ENCODE measurements at places on chromosomes 11 and 22.

GRCh38 chr11:116234989-116235568 lies 537.7 kb downstream of the BUD13 start:
- DNase-seq = no peak

- DNase-seq = no peak
Observed at GRCh38 chr11:21501245-21501644, 691.6 kb upstream of the ANO5 start.

DNA sequence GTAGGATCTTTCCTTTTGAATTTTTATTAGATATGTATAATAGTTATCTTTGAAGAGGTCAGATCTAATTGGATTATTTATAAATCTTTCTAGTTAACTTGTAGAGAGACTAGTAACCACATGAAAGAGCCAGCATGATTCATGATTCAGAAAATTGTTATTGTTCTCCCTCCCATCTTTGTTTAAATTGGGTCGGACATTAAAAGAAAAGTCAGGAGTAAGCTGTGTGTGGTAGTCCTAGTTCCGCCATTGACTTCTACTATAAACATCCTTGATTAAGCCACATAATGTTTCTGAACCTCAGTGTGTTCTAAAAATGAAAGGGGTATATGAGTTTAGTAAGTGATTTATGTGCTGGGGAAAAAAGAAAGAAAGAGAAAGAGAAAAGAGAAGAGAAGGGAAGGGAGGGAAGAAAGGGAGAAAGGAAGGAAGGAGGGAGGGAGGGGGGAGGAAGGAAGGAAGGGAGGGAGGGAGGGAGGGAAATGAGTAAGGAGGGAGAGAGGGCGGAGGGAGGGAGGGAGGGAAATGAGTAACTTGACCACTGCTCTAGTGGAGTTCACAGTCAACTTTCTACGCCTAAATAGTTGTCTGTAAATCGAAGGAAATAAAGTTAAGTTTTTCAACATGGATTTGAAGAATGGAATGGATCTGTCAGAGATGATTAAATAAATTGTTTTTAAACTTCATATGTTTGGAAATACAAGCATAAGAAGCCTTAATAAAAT lies 32.9 kb downstream of the SIK2 start:
- peak; percentile 26 for DNase-seq

- peak; percentile 15 for DNase-seq
Observed at GRCh38 chr11:10716543-10717259, 23.1 kb upstream of the IRAG1 start.

GRCh38 chr11:121801781-121802180 lies 314.2 kb downstream of the BLID start:
- DNase-seq = no peak

DNA sequence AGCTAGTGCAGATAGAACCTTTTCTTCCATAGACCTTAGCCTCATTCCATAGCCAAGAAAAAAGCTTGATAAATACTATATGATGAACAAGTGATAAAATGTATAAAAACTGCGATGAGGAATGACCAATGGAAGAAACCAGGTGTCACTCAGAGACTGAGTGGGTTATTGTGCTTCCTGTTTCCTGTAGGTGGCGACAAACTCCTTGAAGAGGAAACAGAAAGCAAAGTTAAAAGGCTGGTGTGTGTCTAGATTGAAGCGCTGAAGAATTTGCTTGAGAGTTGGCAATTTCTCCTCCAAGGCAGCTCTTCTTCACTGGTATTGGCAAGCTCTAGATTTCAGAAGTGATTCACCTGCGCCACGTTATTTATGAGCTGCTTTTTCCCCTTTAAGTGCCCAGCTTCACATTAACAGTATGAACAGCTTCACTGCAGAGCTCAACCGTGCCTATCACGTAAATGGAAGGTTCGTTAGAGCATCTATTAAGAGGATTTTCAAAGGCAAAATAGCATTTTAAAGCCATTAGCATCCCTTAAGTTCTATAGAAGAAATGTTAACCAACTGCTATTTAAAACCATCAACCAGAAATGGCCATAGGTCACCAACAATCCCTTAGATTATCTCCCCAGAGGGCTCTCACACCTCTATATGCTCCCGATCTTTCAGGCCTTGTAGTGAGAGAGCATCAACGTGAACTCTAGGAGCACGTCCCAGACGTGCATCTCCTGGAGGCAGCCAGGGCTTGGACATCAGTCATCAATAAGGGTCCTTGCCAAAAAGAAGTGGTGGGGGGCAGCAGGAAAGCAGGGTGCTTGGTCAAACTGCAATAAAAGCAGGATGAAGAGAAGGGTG lies 179.4 kb downstream of the CADM1 start:
- peak; percentile 70 for DNase-seq

DNA sequence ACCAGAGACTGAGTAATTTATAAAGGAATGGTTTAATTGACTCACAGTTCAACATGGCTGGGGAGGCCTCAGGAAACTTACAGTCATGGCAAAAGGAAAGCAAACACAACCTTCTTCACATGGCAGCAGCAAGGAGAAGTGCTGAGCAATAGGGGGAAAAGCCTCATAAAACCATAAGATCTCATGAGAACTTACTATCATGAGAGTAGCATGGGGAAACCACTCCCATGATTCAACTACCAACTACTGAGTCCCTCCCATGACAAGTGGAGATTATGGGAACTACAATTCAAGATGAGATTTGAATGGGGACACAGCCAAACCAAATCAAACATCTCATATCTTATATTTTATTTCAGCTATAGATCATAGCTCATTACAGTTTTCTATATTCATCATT lies 33.0 kb downstream of the GRIA4 start:
- no peak for DNase-seq

GRCh38 chr11:75565221-75565814 lies 3.3 kb downstream of the SERPINH1 start:
- DNase-seq = peak; percentile 90

- no peak for DNase-seq
Observed at GRCh38 chr22:37420686-37421467, 6.4 kb downstream of the ELFN2 start.

DNA sequence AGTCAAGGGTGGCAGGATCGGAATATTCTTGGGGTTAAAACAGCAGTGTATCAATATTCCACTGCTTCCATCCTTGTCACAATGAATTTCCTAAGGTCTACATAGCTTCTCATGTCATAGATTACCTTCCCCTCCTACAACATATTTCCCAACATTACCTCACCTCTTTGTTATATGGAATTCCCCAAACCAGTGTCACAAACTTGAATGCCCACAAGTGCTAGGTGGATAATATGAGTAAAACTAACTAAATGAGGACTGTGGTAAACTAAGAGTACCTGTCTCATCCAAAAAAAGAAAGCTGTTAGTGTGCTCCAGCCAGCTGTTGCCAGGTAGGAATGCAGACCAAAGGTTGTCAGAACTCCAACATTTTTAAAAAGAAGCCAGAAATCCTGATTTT lies 17.0 kb upstream of the NUCB2 start:
- DNase-seq = no peak

- DNase-seq = peak; percentile 25
Observed at GRCh38 chr22:37470087-37470445, 16.1 kb downstream of the MFNG start.

DNA sequence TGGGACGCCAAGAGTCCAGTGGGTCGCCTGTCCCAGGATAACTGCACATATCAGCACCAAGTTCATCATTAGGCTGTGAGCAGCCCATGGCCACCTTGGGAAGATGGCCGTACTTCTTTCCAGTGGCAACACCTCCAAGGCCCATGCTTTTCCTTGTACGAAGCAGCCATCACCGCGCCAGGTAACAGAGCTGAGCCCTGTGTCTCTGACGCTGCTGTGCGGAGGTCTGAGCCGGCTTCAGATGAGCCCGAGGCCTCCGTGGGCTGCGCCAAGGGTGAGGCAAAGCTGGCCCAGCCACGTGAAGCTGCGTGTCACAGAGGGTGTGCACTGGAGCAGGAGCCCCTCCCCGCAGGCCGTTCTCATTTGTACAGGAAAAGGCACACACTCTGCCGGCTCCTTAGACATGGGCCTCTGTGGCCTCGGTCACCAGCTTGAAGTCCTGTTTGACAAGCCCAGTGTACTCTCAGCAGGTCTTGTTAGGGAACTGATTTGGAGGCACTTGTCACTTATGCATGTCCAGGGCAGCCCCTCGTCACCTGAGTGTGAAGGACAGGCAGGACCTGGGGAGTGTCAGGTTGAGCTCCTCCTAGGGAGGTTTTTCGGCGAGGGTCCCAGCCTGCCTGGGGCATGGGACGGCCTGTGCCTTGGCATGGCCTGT lies 401.5 kb downstream of the TBC1D22A start:
- DNase-seq = no peak

DNA sequence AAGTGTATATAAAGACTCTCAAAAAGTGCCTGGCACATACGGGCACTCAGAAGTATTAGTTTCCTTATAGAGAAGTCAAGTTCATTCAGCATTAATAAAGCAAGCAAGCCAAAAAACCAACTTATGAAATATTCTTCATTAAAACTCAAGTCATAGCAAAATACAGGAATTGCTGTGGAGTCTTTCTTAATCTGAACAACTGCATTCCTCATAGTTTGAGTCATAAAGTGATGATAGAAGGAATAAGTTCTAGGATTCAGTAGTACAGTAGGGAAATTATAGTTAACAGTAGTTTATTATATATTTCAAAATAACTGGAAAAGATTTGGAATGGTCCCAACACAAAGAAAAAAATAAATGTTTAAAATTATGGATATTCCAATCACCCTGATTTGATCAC lies 200.3 kb downstream of the C11orf91 start:
- DNase-seq = peak; percentile 47

DNA sequence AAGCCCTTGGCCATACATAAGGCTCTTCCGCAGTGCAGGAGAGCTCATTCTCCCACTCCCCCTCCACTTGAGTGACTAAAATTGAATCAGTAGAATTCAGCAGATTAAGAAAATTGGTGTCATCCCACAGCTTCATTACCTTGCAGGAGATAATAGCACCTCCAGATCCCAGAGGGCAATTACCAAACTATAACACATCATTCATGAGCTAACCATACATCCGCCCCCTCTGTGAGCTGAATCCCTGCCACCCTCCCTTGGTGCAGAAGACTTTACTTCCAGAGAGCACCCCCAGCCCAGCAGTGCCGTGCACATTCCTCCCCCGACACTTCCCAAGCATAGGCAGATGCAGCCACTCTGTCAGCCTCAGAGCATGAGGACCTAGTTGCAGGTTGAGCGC lies 496.5 kb upstream of the B3GAT1 start:
- DNase-seq = no peak

DNA sequence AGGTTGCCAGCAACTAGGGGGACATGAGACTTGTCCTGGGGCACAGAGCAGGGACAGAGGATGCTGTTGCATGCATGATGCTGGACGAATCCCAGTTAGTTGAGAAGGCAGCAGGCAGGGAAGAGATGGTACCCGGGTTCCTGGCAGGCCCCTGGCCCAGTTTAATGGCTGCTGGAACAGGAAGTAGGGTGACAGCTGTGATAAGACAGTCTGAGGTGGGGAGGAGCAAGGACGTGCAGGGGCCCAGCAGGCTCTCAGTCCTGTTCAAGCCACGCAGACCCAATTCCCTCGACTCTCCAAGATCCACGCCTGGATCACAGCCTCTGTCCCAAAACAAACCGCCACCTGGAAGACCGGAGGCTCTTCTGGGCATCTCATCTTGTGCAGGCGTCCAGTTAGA lies 32.0 kb downstream of the LRRC10B start:
- DNase-seq = no peak

GRCh38 chr22:19657252-19658056 lies 56.8 kb upstream of the SEPTIN5 start:
- DNase-seq = no peak

DNA sequence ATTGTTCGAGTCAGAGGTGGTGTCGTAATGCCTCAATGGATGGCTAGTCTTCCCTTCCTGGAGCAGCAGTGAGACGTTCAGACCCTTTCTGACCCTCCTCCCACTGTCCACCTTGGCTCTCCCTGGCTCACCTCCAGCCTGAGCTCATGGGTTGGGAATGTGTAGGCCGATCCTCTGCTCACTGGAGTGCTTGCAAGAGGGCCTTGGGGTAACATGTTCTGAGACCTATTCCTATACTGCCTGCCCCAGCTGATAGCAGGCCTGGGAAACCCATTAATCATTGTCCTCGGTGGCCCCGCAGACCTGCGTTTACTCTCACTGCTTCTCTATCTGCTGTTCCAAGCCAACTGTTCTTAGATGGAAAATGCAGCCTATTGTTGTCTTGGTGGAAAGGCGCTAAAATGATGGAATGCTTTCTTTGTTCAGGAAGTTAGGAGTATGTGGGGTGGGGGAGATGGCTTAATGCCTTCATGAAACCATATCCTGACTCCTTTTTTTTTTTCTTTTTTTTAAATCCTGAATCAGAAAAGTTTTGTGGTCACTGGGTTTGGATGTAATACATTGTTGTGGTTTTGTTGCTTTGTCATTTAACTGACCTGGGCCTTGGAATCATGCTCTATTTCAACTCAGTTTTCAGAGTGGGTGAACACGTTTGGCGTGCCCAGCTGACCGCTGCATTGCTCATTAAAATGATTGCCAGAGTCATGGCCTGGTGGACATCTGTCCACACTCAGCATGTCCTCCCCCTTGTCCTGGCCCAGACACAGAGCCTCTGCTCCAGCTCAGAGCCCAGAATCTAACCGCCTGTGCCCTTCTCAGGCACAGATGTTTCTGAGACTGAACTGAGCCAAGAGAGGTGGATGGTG lies 72.5 kb downstream of the MICAL2 start:
- peak; percentile 97 for DNase-seq

All from fibroblast of skin of back (primary cell).